Colonic mucosa (tissue), 4 donors: ENCODE measurements at places on chromosomes 3 and 15.

DNA sequence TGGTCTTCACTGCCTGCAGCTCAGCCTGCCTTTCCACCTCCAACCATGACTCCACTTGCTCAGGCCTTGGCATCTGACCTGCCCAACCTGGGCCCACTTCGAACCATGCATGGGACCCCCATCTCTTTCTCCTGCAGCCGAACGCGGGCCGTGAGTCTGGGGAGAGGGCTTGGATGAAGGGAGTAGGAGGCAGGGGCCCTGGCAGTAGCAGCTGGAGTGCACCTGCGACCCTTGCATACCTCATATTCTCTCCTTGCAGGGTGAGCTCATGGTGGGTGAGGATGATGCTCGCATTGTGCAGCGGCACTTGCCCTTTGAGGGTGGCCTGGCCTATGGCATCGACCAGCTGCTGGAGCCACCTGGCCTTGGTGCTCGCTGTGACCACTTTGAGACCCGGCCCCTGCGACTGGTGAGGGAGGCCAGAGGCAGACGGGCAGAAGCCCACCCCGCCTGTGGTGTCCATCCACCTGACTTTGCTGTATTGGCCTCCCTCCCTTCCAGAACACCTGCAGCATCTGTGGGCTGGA, 13.5 kb downstream of the NT5DC2 start:
- no peaks in the 10 kb centered on the region for H3K4me1 ChIP-seq
- no peaks in the 10 kb centered on the region for H3K27me3 ChIP-seq
- no peaks in the 10 kb centered on the region for H3K36me3 ChIP-seq
- H3K4me3 ChIP-seq: no peak overlapping the region
- H3K27ac ChIP-seq: no peak overlapping the region

DNA sequence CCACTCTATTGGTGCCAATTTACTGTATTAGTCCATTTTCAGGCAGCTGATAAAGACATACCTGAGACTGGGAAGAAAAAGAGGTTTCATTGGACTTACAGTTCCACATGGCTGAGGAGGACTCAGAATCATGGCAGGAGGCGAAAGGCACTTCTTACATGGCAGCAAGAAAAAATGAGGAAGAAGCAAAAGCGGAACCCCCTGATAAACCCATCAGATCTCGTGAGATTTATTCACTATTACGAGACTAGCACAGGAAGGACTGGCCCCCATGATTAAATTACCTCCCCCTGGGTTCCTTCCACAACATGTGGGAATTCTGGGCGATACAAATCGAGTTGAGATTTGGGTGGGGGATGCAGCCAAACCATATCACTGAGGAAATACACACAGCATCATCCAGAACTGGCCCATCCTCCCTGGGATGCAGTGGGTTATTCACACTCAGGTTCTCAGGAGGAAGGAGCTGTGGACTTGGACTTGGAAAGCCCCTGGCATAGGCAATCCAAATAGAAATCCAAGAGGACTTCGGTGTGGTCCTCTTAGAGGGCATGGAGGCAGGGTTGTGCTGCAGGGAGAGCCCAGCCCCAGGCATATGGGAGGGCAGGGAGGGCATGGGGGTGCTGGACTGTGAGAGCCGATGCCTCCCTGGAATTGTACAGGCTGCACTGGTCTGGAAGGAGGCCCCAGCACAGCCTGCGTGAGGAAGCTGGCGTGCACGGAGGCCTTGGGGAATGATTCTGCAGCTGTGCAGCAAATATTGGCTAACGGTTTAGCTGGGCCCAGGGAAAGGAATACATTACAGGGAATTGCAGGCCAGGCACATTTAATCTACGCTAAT, 62.9 kb downstream of the EFCAB12 start:
- H3K4me3 ChIP-seq: no peak overlapping the region
- no peaks in the 10 kb centered on the region for H3K36me3 ChIP-seq
- no peaks in the 10 kb centered on the region for H3K27me3 ChIP-seq
- H3K27ac ChIP-seq: no peak overlapping the region
- DNase-seq: no peak

GRCh38 chr3:39025222-39025970, 26.3 kb downstream of the SCN11A start:
- no peak overlapping the region for H3K4me3 ChIP-seq
- no peaks in the 10 kb centered on the region for H3K27me3 ChIP-seq
- H3K4me1 ChIP-seq: no peaks in the 10 kb centered on the region
- no peak overlapping the region for H3K27ac ChIP-seq

- no peak overlapping the region for H3K27ac ChIP-seq
- no peaks in the 10 kb centered on the region for H3K36me3 ChIP-seq
- H3K27me3 ChIP-seq: no peaks in the 10 kb centered on the region
- H3K4me3 ChIP-seq: no peak overlapping the region
- peaks cover 3% of the 10 kb centered on the region for H3K4me1 ChIP-seq
Observed at GRCh38 chr3:124995460-124995994, 60.3 kb downstream of the HEG1 start.

DNA sequence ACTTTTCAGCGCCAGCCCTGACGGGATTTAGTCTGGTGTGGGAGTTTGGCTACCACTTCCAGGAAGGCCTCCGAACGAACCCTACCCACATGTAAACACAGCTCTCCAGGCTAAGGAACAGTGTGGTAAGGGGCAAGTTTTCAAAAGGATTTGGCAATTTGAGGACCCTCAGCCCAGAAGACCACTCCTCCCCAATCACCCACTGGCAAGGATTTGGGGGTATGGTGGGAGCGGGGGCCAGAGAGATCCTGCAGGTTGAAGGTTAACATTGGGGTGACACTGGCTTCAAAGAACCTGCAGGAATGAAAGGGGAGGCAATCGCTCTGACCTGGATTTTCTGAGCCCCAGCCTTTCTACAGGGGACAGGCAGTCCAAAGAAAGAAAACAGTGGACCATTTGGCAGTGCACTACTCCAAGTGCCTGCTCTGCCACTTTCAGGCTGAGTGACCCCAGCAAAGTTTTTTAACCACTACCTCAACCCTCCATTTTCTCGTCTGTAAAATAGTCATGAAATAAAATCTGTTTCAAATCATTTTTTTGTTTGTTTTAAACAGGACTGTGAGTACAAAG, 34.5 kb downstream of the ZIC4 start:
- no peak overlapping the region for H3K27ac ChIP-seq
- no peaks in the 10 kb centered on the region for H3K36me3 ChIP-seq
- no peaks in the 10 kb centered on the region for H3K4me1 ChIP-seq
- no peak for DNase-seq

DNA sequence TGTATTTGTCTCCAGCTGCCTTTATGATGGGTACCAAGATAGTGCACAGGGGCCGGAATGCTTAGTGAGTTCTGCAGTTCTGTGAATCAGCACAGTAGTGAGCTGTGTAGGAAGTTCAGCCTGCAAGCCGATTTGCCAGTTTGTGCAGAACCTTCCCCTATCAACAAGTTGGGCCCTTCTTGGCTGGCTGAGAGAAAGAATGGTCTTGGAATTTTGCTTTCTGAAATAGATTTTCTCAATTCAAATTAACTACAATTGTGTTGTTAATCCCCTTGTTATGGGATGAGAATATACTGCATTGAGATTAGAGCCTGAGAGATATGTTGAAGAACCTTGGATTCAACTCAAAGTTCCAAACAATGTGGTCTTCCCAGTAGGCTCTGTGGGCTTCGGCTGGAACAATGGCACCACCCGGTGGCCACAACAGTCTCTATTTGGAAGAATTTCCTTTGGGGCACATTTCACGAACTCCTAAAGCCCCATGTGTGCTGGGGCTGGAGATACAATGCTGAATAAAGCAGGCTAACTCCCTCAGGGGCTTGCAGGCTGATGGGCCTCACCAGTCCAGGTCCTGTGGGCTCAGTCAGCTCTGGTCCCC, 59.1 kb downstream of the TRIM42 start:
- no peak overlapping the region for H3K27ac ChIP-seq
- H3K4me1 ChIP-seq: no peaks in the 10 kb centered on the region
- H3K36me3 ChIP-seq: no peaks in the 10 kb centered on the region
- no peak overlapping the region for H3K4me3 ChIP-seq
- no peaks in the 10 kb centered on the region for H3K27me3 ChIP-seq

DNA sequence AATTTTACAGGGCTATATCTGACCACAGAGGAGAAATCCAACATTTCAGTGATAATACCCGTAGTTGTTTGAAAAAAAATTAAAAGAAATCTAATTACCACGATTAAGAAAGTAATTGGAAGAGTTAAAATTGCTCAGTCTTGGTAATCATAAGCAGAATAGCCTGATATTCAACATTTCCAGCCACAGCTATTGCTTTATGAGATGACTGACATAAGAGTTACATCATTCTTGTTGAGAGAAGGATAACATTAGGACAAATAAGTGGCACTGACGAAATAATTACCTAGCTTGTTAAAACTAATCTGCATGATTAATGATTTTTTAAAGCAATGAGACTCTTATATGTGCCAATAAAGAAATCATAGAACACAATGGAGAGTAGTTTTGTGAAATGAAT, 825.0 kb upstream of the GBE1 start:
- H3K27me3 ChIP-seq: no peaks in the 10 kb centered on the region
- no peaks in the 10 kb centered on the region for H3K4me1 ChIP-seq
- no peak overlapping the region for H3K4me3 ChIP-seq

DNA sequence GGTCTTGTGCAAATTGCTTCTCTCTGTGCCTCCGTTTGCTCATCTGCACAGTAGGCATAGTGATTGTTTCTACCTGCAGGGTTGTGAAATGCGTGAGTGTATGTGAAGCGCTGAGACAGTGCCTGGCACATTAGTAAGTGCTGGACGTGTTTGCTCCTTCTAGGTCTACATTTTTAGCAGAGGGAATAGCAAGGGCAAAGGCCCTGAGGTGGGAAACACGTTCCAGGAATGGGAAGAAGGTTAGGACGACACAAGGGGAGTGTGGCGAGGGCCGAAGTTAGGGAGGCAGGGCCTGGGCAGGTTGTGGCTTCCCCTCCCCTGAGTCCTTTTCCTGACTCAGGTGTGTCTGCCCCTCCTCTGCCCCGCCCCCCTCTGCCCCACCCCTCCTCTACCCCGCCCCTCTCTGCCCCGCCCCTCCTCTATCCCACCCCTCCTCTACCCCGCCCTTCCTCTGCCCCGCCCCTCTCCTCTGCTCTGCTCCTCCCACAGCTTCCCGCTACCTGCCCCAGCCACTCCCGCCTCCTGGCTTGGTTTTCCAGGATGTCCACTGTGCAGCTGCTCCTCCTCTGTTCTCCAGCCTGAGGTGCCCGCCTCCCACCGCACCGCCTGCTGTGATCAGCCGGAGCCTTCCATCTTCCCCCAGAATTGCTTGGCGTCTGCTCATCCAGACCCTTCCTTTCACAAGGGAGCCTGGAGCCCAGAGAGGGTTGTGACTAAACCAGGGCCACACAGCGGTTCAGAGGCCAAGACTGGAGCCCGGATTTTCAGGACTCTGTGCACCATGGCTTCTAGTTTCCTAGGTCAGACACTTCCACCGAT, 31.1 kb upstream of the SMAD6 start:
- no peak overlapping the region for H3K4me3 ChIP-seq
- peak overlapping the region; percentile 28 for H3K27ac ChIP-seq
- no peaks in the 10 kb centered on the region for H3K4me1 ChIP-seq
- DNase-seq: peak; percentile 91

GRCh38 chr3:138348754-138349739, 668 bp downstream of the MRAS start:
- no peaks in the 10 kb centered on the region for H3K4me1 ChIP-seq
- no peaks in the 10 kb centered on the region for H3K36me3 ChIP-seq
- H3K27me3 ChIP-seq: peaks cover 3% of the 10 kb centered on the region
- H3K4me3 ChIP-seq: peak overlapping the region; percentile 76

DNA sequence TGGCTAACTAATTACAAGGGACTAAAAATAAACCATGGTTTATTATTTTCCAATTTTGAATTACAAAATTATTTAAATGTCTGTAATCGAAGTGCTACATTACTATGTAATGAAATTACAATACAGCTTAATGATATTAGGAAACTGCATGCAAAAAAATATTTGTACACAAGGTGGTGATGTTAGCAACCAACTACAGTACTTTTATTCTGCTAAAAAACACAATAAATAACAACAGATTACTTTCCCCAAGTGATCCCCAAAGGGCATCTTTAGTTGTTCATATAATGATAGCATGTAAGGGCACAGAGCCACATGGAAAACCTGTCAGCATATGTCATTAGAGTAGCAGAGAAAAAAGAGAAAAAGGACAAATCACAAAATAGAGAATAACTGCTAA, 147.5 kb upstream of the SOX2 start:
- no peaks in the 10 kb centered on the region for H3K27me3 ChIP-seq
- H3K27ac ChIP-seq: no peak overlapping the region
- no peaks in the 10 kb centered on the region for H3K36me3 ChIP-seq
- DNase-seq: no peak
- H3K4me3 ChIP-seq: no peak overlapping the region

- no peak overlapping the region for H3K4me3 ChIP-seq
- H3K4me1 ChIP-seq: peaks cover 2% of the 10 kb centered on the region
- no peak for DNase-seq
- H3K27ac ChIP-seq: no peak overlapping the region
Observed at GRCh38 chr3:151276687-151277042, 1.7 kb downstream of the P2RY14 start.

DNA sequence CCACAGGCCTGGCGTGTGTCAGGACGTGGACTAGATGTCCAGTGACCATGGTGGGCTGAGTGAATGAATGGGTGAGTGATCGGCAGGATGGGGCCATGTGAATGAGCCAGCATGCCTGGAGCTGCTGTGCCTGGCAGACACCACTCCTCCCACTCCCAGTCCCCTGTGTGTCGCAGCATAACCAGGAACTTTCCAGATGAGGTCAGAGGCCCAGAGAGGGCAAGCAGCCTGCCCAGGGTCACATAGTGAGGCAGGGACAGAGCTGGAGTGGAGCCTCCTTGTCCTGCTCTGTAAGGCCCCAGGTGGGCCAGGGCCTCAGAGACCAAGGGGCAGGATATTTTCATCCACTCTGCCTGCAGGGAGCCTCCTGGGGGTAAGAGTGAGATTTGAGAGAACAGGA, 6.4 kb downstream of the IQSEC1 start:
- H3K4me1 ChIP-seq: no peaks in the 10 kb centered on the region
- H3K27ac ChIP-seq: no peak overlapping the region
- no peak overlapping the region for H3K4me3 ChIP-seq
- no peaks in the 10 kb centered on the region for H3K27me3 ChIP-seq

GRCh38 chr3:58141766-58142345, 68.9 kb downstream of the DNASE1L3 start:
- H3K27me3 ChIP-seq: no peaks in the 10 kb centered on the region
- no peaks in the 10 kb centered on the region for H3K4me1 ChIP-seq
- peaks cover 15% of the 10 kb centered on the region for H3K36me3 ChIP-seq
- no peak for DNase-seq

DNA sequence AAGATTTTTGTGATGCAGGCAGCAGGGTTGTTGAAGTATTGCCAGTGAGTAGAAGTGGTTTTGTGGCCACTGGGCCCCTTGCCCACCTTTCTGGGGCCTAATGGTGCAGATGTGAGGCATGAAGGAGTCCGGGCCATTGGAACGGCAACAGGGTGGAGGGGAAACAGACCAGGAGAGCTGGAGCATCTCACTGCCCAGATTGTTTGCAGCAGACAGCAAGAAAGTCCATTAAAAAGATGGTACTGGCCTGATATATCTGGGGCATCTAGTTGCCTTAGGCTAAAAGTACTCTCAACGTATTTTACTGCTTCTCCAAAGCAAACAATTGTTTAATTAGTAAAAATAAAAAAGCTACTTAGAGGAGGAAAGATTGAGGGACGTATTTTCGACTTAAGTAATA, 298.4 kb downstream of the SATB1 start:
- H3K27me3 ChIP-seq: no peaks in the 10 kb centered on the region
- H3K4me3 ChIP-seq: no peak overlapping the region
- DNase-seq: no peak
- H3K27ac ChIP-seq: no peak overlapping the region
- H3K36me3 ChIP-seq: no peaks in the 10 kb centered on the region
- H3K4me1 ChIP-seq: no peaks in the 10 kb centered on the region

GRCh38 chr3:34200576-34200975, 402.1 kb downstream of the PDCD6IP start:
- H3K27me3 ChIP-seq: no peaks in the 10 kb centered on the region
- DNase-seq: no peak
- no peaks in the 10 kb centered on the region for H3K4me1 ChIP-seq
